ENCODE measurements at places on chromosomes 1 and 21. TPM values are rescaled to one million over a fixed set of nuclear protein-coding genes. Genes with fewer than 3 reads are reported as not detected.

- DNase-seq: no peak
These were observed 9.8 kb downstream of the SSBP3 start for GRCh38 chr1:54396261-54396933.

DNA sequence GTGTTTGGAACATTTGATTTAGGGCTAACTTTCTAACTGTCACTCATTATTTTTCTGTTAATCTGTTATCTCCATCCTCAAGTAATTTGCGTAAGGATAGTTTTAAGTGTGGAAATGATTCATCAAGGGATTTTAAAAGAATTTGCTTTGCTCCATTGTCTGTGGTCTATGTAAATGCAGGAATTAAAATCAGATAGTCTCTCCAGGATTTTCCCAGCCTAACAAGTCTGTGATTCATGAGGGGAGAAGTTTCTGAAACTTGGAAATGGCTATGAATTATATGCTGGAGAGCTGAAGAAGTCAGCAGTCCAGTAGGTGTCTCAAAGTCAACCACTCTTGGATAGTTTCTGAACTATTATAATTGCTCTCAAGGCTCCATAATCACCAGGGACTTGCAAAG lies 264.5 kb downstream of the MRPL39 start:
- DNase-seq: no peak

- DNase-seq: no peak
These were observed 303.5 kb upstream of the NR5A2 start for GRCh38 chr1:199724049-199724448.

- no peak for DNase-seq
These were observed 88.6 kb downstream of the TGFB2 start for GRCh38 chr1:218433744-218434143.

DNA sequence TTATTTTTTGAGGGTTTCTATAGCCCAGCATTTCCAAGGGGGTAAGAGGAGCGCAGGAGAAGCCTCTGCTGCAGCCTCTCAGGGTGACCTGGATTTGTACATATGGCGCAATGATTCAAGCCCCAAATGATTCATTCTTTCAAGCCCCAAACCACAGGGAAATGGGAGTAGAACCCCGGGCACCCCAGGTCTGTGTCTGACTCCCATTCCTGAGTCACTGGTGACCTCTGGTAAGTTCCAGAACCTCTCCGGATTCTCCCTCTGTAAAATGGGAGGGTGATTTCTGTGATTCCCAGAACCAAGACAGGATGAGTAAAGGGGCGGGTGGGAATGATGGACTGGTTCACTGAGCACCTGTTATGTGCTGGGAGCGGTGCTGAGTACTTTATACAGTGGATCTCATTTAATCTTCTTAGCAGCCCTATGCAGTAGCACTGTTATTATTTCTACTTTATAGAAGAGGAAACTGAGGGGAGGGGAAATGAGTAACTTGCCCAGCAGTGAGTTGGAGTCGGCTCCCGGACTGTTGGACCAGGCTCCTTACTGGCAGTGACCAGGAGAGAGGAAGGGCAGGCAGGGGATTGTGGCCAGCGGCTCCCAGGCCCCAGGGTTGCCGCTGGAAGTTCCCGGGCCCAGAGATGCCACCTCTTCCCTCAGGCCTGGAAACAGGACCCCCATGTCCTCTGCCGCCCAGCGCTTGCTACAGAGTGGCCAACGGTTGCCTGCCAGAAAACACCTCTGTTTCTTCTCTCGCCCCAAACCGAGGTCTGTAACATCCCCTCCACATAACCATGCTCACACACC lies 20.3 kb upstream of the SLC26A9 start:
- DNase-seq: no peak

GRCh38 chr1:85245891-85246290 lies 13.6 kb downstream of the C1orf52 start:
- no peak for DNase-seq

- DNase-seq: no peak
These were observed 27.2 kb upstream of the TSPEAR start for GRCh38 chr21:44738621-44739020.

DNA sequence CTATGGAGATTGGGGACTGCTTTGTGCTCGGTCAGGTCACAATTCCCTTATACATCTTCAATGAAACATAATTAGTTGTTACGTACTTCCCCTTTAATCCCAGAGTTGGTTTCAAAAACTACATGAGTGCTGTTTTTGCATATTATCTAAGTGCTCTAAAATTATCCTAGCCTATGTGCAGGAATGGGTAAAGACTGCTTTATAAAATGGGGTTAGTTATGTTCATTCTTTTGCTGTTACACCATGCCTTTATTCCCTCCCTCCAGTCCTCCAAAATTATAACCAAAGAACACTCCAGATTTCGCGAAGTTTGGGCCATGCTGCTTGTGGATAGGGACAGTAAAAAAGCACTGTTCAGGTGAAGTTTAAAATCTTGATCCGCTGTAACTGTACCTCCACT lies 173.9 kb upstream of the SNX7 start:
- DNase-seq: no peak

DNA sequence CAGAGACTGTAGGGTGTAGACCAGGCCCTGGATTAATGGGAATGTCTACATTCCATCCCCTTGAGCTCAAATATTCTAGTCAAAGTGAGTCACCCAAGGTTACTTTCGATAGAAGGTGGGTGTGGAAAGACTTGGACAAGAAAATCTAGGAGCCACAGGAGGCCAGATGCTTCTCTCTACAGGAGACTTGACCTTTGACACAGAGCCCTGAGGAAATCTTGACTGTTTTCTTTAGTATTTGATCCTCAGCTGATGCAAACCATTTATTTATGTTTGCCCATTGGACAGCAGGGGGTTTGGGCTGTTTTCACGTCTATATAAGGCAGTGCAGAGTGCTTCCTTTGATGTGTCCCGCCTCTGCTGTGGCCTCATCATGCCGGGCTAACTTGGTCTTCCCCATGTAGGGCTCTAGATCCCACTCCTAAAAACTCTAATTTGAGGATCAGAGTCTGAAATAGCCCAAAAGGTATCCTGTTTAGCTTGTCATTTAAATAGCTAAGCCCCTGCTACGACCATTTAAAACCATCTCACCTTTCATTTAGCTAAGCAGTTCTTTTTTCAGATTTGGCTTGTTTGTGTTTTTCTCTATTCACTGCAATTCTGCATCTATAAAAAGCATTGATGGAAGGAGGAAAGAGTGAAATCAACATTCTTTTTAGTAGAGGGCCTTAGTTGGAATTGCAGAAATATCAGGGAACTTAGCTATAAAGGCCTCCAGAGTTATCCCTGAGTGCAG lies 15.5 kb upstream of the MAP3K7CL start:
- DNase-seq: no peak

GRCh38 chr1:58841455-58841854 lies 57.6 kb upstream of the JUN start:
- no peak for DNase-seq

DNA sequence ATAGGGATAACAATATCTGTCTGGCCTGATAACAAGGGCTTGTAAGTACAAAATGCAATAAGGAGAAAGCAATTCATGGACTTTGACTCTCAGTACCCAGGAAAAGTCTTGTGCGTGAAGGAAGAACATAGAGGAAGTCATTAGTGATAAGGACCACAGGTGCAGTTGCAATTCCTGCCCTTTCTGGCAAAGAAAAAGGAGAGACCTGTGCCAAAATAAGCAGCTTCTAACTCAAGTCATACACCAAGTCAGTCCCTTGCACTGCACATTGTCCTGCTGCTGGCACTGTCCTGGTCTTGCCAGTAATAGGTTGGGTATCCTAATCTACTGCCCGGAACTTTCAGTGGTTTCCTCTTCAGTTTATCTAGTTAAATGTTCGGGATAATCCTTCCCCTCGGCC lies 14.8 kb upstream of the SOD1 start:
- no peak for DNase-seq

DNA sequence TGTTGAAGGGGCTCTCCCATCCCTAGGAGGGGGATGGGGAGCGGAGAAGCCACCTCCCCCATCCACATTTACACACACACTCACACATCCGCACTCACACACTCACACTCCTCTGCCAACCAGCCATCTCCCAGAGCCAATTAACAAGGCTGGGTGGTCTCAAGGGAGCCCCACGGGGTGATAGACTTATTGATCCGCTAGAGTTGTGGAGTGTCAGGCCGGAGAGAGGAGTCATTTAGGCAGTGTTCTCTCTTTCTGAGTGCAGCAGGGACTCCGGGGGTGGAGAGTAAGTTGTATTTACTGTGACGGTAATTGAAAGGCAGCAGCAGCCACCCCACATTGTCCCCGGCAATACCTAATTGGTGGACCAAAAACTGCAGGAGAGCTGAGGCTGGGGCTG lies 61.6 kb downstream of the KLHDC7A start:
- no peak for DNase-seq

DNA sequence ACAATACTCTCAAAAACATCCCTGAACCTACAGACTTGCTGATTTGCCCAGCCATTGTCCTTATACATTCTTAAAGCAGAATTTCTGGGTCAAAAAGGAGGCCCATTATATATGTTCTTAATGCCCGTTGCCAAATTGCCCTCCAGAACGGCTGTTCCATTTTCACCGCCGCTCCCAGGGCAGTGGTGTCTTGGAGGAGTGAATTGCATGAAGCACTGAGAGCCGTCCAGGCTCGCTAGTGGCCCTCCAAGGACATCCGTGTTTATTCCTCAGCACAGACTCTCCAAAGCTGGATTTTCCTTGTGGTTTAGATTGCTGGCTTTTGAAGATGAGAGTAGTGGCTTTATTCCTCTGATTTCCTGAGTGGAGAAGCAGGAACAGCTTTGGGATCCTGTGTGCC lies 68.8 kb downstream of the FHAD1 start:
- no peak for DNase-seq

GRCh38 chr1:14788080-14788479 lies 189.6 kb downstream of the KAZN start:
- no peak for DNase-seq

DNA sequence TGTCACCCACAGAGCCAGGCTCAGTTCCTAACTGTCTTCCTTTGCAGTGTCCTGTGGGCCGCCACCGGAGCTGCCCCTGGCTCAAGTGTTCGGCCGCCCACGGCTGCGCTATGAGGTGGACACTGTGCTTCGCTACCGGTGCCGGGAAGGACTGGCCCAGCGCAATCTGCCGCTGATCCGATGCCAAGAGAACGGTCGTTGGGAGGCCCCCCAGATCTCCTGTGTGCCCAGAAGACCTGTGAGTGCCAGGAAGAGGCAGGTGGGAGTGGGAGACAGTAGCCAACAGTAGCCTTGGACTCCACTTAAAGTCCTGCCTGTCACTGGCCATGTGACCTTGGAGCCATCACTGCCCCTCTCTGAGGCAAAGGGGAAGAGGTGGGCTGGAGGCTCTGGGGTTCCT lies 16.6 kb downstream of the BCAN start:
- DNase-seq: no peak

GRCh38 chr1:154178911-154179811 lies 12.7 kb downstream of the TPM3 start:
- DNase-seq: no peak

- DNase-seq: no peak
These were observed 902.1 kb downstream of the MRPL39 start for GRCh38 chr21:24705201-24705600.

DNA sequence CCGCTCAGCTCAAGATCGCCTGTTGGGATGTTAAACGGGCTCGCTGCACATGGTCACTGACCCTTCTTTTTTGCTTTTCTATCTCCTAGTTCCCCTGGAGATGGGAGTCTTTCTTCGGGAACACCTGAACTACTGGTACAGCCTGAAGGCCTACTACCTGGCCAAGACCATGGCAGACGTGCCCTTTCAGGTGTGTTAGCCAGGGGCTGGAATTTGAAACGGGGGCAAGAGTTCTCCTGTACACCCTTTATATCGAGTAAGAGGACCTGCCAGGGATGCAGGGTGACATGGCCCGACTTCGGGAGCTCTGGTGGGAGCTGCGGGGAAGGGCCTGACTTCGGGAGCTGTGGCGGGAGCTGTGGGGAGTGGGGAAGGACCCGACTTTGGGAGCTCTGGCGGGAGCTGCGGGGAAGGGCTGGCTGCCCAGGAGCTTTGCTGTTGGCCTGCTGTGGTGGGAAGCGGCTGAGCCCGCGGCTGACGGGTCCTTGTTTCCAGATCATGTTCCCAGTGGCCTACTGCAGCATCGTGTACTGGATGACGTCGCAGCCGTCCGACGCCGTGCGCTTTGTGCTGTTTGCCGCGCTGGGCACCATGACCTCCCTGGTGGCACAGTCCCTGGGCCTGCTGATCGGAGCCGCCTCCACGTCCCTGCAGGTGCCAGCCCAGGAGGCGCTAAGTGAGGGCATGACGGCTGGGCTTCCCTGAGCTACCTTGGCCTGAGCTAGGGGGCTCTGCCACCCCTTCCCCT lies 24.0 kb downstream of the TFF3 start:
- no peak for DNase-seq

- no peak for DNase-seq
These were observed 8.4 kb downstream of the MMACHC start for GRCh38 chr1:45508295-45509151.

DNA sequence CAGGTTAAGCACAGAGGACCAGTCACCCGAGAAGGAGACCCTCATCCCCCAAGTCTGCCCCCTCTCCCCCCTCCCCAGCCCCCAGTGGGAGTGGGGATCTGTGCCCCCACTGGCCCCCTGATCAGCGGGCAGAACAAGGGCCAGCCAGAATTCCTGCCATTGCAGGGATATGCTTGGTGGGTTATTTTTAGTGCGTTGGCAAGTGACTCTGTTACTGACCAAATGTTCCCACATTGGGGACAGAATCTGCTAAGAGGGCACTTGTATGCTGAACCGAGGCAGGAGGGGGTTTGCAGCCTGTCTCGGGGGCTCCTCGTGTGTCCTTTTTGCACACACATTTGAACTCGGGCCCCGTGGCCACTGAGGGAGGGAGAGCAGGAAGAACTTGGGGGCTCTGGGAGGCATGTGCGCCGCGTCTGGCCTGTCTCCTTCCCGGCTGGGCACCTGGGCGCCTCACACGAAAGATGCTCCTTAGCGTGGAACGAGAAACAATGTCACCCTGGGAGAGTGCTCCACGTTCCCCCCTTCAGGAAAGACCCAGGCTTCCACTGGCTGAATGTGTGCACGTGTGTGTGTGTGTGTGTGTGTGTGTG lies 66.4 kb upstream of the CASZ1 start:
- DNase-seq: no peak

GRCh38 chr21:43691086-43691795 lies 27.7 kb upstream of the PDXK start:
- DNase-seq: no peak

- no peak for DNase-seq
These were observed 359.0 kb upstream of the PTBP2 start for GRCh38 chr1:96362623-96363022.

DNA sequence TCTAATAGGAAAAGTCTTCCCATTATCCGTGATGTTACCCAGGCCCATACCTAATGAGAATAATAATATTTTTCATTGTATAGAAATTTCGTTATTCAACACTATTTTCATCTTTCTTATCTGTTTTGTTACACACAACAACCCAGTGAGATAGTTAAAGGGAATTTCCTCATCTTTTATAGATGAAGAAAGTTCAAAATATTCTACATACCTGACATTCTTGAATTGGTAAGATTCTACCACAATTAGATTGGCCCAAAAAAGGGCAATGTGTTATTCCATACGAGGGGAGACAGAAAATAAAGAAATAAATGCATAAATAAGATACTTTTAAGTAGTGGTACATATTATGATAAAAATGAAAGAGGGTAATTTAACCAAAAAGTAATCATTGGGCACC lies 405.5 kb upstream of the ADAMTS5 start:
- DNase-seq: no peak

The MFN2 gene
- 67.5 TPM for total RNA-seq

The LCE6A gene
- not detected for total RNA-seq

The NIT1 gene
- 36.4 TPM for total RNA-seq

The SNRNP40 gene
- 112 TPM for total RNA-seq

The RPAP2 gene
- 41.4 TPM for total RNA-seq

The RGS16 gene
- total RNA-seq: 1.8 TPM

The TRPM2 gene
- total RNA-seq: 32.7 TPM

The KCNK2 gene
- not detected for total RNA-seq

The EEIG2 gene
- total RNA-seq: 11.9 TPM

The TRIM45 gene
- total RNA-seq: 0.75 TPM

The RHCE gene
- total RNA-seq: not detected

The CCDC17 gene
- total RNA-seq: 3.9 TPM

The FLVCR1 gene
- 14.4 TPM for total RNA-seq

Measured in activated CD8-positive, alpha-beta memory T cell treated with anti-CD3 and anti-CD28 coated beads, Interleukin-2, amount 10 ng/mL, durations not matched to agents 7 days and 5 days (primary cell).